ENCODE measurements at places on chromosomes 11 and 22.

DNA sequence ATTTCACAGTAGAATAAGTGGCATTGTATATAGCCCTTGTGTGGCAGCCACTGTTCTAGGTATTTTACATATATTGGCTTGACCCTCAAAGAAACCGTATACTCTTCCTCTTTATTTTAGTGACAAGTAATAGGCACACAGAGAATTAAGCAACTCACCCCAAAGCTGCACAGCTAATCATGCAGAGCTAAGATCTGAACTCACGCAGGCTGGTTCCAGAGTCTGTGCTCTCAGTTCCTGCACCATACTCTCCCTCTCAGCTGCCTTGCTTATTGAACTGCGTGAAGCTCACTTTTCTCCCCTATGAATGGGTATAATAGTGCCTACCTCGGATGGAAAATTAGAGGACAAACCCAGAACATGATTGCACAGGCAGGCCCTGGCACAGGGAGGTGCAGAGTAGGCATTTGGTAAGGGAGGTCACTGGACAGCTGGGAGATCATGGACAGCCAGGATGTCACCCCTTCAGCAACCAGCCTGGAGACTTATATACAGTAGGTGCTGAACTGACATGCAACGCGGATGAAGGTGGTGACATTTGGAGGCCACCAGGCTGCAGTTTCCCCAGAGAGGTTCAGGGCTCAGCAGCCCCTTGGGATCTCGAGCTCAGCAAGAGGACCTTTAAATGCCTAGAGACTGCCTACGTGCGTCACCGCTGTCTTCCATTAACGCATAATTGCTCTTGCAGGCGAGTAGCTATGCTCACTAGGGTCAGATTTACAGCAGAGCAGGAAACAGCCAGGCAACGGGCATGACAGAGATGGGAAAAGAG is 78.4 kb upstream of the TP53I11 start:
- no peak for DNase-seq

- DNase-seq = no peak
Measured at GRCh38 chr11:78551066-78551465, 23.6 kb downstream of the NARS2 start.

- DNase-seq = peak; percentile 41
Measured at GRCh38 chr11:3626250-3626960, 15.4 kb downstream of the ART5 start.

DNA sequence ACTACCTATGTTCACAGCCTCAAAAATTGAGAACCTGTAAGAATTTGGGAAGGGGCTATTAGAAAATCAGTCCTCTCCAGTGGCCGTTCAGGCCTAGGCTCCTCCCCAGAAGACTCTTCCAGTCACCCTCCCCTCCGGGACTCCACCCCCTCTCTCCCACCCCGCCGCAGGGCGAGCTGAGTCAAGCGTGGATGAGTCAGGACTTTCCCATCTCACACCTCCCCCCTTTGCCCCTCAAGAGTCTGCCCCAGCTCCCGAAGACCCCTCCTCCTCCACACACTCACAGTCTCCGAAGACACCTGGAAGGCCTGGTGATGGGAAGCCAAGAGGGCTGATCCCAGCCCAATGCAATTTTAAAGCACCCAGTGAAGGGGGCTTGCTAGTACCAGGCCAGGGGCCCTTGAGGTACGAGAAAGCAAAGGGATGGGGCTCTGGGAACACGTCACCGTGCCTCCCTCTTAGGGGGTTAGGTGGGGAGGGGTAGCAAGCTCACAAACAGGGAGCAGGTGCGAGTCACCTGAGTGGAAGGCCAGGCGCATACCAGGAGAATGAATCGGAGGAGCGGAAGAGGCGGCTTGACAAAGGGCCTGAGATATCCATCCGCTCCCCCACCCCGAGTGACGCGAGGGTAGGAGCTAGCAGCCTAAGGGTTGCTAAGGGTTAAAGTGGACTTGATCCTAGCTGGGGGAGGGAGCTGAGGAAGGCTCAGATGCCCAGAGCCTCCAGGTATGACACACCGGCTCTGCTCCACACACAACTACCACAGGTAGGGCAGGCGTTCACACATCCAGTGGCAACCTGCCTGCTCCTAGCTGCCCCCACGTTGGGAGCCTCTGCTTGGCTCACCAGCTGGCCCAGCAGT is 13.6 kb downstream of the BCL9L start:
- peak; percentile 99 for DNase-seq

- no peak for DNase-seq
Measured at GRCh38 chr22:29912605-29913398, 29.8 kb downstream of the MTMR3 start.

- DNase-seq = no peak
Measured at GRCh38 chr11:122741613-122742300, 86.2 kb downstream of the UBASH3B start.

DNA sequence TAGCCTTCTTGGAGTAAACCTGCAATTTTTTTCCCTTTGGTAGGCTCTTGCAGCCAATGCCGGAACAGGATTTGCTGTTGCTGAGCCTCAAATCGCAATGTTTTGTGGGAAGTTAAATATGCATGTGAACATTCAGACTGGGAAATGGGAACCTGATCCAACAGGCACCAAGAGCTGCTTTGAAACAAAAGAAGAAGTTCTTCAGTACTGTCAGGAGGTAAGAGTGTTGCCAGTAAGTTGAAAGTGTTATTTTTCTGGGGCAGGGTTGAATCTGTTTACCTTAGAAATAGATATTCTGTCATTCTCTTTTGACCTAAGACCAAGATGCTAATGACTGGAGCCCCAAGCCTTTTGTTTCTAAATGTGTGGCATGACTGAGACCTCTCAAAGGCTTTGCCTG is 39.7 kb downstream of the APLP2 start:
- DNase-seq = no peak

DNA sequence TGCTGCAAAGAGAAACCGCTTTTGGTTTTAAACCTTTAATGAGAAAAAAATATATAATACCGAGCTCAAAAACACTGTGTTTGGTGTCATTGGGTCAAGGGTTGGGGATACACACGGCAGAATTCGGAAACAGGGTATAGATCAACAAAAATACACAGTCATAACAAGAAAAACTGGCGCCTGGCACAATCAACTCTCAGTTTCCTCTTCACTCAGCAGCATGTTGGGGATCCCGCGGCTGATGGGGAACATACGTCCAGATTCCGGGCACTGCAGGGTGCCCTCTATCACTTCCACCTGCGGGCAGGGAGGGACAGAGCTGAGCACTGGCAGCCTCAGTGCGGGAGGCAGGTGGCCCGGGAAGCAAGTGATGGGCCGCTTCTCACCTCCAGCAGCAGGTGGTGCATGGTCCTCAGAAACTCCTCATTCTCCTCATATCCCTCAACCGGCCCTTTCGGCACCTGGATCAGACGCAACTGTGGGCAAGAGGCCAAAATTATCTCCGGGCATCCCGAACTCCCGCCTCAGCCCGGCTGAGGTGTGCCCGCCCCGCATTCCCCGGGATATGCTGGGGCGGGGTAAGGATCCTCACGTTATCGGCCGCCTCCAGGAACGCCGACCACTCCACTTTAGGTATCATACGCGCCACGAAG is 561 bp downstream of the TRMT112 start:
- DNase-seq = peak; percentile 76

DNA sequence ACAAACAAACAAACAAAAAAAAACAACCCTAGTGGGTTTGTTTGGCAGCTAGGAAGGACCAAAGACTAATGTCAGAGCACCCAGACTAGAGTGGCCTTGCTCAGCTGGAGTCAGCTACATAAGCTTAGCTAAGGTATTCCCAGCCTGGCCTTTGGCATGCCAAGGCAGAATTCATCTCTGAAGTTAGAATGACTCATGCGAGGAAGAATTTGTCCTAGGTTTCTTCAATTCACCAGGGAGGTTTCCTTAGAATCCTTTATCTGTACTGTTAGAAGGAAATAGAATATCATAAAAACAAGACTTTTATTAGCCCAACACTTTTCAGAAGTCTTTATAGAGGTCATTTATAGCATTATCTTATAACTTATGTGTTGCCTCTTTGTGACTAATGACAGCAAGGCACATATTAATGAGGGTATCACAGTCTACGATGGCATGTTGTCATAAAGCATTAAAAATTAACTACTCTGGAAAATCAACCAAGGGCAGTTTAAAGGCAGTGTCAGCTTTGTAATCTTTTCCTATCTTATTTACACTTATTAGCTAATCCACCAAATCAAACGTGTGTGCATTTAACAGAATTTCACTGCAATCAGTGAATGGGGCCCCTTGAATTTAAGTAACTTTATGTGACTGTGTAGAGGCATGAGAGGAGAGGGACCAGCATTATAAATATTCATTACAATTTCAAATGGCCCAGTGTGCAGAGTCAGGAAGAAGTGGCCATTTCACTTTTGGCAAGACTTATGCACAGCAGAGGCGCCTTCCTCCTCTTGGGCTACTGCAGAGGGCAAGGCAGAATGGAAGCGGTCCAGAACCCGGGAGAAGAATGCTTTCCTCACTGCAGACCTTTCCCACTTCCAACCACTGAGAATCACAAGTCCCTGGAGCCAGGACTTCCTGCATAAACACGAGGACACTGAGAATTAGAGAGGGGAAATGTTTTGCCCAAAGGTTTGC is 36.3 kb downstream of the SLC5A1 start:
- peak; percentile 67 for DNase-seq

GRCh38 chr22:44097263-44098020 is 73.3 kb downstream of the PARVB start:
- DNase-seq = no peak
